ENCODE measurements at places on chromosomes 2 and 18.

- DNase-seq = no peak
Measured at GRCh38 chr2:131056932-131057287, 36.4 kb downstream of the FAM168B start.

- DNase-seq = no peak
Measured at GRCh38 chr2:109508556-109508955, 105.2 kb downstream of the SEPTIN10 start.

DNA sequence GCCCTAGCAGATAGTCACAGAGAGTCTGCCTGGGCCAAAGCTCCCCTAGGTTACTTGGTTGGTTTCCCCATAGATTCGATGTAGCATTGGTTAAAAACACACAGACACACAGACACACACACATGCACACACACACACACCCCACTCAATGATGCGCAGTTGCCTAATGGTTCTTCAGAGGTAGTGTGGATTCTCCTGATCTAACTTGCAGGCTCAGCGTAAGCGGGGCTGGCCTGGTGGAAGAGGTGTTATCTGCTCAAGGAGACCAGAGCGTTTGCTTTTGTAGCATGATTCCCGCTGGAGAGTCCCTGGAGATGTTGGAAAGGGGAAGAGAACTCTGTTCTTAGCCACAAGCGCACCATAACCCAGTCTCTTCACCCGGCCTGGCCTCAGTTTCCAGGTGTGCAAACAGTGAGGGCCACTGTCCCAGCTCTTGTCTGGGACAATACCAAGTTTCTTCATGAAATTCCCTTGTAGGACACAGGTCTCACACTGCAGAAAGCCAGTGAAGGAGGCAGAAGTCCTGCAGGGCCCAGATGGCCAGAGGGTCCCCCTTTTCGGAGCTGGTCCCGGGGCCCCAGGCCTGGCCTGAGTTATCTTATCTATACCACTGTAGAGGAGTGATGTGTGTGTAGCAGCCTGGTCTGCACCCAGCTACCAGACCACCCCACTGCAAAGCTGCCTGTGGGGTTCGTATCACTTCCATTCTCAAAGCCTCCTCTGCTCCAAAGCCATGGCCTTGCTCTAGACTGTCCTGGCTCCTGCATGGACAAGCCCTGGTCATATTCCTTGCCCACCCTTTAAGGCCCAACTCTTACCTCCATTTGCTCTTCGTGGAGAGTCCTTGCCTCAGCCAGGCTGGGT is 3.7 kb downstream of the ACKR3 start:
- DNase-seq = no peak

GRCh38 chr18:28831476-28831875 is 654.5 kb upstream of the CDH2 start:
- no peak for DNase-seq

DNA sequence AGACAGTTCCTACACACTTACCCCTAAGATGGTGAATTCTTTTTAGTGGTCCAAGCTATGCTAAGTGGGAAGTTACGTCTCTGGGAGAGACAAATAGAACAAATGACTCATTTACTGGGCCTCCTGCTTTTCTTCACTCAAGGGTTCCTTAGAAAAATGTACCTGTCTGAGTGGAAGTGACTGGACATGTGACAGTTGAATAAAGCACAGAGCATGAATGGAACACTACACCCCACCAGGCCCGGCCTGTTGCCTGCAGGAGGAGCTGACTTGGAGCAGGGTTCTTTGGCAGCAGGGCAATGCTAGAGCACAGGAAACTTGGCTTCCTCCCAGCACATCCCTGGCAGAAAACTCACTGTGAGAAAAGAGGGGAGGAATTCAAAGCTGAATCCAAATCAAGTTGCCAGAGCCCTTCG is 451.0 kb upstream of the SETBP1 start:
- DNase-seq = no peak

- peak; percentile 79 for DNase-seq
Measured at GRCh38 chr2:191230174-191230573, 15.0 kb upstream of the MYO1B start.

DNA sequence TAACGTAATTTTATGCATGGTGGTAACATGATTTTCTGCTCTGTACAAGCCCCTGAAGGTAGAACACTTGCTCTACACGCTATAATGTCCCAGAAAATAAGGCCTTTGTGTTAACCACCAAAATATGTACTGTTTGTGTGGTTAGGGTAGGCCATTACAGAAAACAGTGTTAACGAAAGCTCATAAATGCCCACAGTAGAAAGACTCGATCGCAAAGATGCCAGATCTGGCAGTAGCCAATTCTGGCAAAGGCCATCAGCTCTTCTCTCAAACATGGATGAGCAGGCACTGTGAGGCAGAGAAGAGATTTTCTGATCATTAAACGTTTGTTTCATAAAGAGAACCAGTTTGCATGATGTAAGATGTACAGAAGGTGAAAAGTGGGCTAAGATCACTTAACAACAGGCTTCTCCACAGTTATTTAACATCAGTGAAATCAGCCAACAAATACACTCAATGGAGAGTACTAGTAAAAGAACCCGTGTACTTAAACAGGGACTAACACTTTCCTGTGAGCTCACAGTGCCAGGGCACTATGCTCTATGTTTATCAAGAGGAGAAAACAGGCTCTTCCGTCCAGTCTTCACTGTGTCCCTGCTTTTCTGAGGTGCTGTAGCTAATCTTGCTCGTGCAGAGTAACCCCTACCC is 80.3 kb downstream of the SPRED2 start:
- no peak for DNase-seq

DNA sequence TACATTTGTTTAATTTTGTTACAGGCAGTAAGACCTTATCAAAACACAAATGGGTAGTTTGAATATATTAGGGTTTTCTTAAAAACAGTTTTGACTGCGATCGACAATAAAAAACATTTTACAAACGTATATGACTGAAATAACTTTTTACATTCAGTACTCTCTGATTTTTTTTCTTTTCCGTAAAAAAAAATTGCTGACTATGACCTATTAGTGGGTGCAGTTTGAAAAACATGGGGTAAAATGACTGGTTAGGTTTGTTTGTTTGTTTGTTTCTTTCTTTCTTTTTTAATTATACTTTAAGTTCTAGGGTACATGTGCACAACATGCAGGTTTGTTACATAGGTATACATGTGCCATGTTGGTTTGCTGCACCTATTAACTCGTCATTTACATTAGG is 36.9 kb downstream of the EPC2 start:
- DNase-seq = no peak

- no peak for DNase-seq
Measured at GRCh38 chr18:70085641-70086040, 119.8 kb downstream of the RTTN start.

- DNase-seq = no peak
Measured at GRCh38 chr2:240988146-240988545, 10.3 kb upstream of the SNED1 start.

GRCh38 chr2:218993345-218994315 is at the start of gene CRYBA2:
TSS of gene CRYBA2 (minus strand) at chr2:218993422. CDS start at chr2:218993176, 246 bp downstream.
- DNase-seq = no peak
